ENCODE measurements at places on chromosomes 4 and X. TPM values are rescaled to one million over a fixed set of nuclear protein-coding genes. Genes with fewer than 3 reads are reported as not detected.

GRCh38 chrX:153648358-153649177, 1.6 kb downstream of the DUSP9 start:
- no peak for DNase-seq

DNA sequence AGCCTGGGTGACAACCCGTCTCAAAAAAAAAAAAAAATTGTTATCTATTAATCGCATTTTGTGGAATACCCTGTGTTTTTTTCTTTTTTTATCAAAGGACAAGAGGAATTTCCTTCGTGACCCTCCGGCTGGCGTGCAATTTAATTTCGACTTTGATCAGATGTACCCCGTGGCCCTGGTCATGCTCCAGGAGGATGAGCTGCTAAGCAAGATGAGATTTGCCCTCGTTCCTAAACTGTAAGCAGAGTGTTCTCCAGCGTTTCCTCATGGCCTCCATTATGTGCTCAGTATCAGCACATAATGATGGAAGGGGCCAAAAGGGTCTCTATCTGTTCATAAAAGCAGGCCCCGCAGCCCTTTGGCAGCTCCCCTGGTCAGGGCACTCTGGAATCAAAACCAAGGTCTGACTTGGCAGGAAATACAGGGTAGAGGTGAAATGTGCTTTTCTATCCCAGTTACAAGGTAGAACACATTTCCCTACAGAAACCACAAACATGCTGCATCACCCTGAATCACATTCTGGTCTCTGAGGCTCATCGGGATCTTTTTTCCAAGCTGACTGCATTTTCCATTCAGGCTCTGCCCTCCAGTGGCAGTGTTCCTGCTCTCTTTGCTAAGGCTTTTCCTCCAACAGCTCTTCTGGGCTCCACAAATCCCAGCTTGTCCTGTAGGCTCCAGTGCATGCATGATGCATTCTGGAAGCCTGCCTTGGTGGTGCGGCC, 24.4 kb downstream of the SYAP1 start:
- DNase-seq, result no peak

GRCh38 chrX:83008415-83008814, 499.7 kb upstream of the POU3F4 start:
- DNase-seq, result no peak

Gene CFAP99
- not detected for total RNA-seq

Gene BEX1
- total RNA-seq, result 140 TPM
